Hepatocyte (in vitro differentiated cells): ENCODE measurements at places on chromosomes 4 and X. TPM values are rescaled to one million over a fixed set of nuclear protein-coding genes. Genes with fewer than 3 reads are reported as not detected.
A peak's percentile ranks its signal among the peaks of the same experiment; 100 is the strongest.

GRCh38 chr4:133137571-133137970, 11.5 kb upstream of the PCDH10 start:
- H3K4me3 ChIP-seq = no peak overlapping the region
- no peaks in the 10 kb centered on the region for H3K27me3 ChIP-seq
- H3K4me1 ChIP-seq = no peaks in the 10 kb centered on the region
- no peak overlapping the region for H3K27ac ChIP-seq
- H3K36me3 ChIP-seq = no peaks in the 10 kb centered on the region
- no peak for DNase-seq

DNA sequence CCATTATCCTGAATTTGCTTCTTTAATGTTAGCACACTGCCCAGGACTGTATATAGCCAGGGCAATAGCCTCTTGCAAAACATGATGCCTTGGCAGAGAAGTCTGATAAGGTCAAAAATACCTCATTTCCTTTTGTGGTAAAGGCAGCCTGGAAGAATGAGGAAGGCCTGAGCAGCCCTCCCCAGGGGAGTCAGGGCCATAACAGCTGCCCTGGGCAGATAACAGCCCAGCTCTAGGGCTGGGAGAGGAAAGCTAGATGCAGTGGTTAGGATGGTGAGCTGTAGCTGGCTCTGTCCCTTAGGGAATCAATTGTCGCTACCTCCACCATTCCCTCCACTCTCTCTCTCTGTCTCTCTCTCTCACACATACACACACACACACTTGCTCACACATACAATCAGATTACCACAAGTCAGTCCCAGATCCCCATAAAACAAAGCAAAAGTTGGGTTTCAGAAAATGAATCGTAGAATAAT, 29.2 kb downstream of the EFHC2 start:
- H3K4me1 ChIP-seq = no peaks in the 10 kb centered on the region
- H3K36me3 ChIP-seq = no peaks in the 10 kb centered on the region

DNA sequence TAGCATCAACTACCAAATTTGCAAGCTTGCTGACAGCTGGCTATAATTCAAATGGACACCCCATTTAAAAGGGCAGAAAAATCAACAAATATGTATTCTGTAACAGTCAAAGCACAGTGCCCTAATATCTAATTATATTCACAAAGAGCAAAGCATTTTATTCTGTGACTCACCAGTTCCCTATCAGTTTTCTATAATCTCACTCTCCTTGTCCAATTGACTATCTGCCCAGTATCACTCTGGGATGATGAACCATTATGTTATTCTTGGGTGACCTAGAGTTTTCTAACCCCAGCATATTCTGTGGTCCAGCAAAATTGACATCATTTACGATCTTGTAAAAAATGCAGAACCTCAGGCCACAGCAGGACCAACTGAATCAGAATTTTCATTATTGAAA, 82.0 kb upstream of the FREM3 start:
- DNase-seq = no peak
- no peaks in the 10 kb centered on the region for H3K27me3 ChIP-seq
- no peaks in the 10 kb centered on the region for H3K36me3 ChIP-seq

DNA sequence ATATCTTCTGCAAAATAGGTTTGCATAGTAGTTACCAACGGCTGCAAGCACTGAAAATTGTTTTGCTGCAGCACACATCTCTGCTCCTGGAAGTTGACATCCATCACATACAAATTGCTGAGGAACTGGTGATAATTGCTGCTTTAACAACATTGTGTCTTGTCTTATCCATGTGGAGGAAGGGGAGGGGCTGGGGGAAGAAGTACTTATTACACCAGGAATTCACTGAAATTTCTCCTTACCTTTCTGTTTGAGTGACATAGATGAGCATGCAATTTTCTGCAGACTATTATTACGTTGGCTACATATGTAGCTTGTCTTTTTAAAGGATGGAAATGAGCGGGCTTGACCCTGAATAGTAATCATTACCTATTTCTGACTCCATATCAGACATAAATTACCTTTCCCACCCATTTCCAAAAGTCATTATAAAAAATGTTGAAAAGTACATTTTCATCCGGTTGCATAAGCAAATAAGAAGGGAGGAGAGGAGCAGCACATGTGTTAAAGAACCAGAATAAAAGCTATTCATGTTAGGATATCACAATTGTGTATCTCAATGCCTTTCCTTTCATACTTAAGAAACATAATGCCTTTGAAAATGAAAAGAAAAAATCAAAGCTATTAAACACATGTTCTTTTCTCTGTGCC, 1905.6 kb downstream of the PCDH7 start:
- no peak overlapping the region for H3K27ac ChIP-seq
- no peaks in the 10 kb centered on the region for H3K36me3 ChIP-seq
- DNase-seq = no peak
- H3K27me3 ChIP-seq = no peaks in the 10 kb centered on the region
- peaks cover 4% of the 10 kb centered on the region for H3K4me1 ChIP-seq

DNA sequence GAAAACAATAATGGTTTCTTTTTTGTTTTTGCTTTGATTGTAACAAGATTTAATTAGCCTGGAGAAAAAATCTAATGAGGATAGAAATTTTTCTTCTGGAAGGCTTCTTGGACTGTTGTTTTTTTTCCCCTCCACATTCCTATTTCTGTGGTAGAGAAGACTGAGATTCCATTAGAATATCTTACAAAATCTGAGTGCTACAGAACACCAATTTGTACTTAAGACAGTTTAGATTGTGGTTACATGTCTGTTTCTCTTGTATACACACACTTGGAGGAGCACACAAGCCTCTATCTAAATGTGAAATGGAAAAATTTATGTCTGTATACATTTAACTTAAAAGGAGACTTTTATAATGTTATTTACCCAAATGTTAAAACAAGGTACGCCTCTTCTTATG, 176.9 kb upstream of the ARSJ start:
- H3K4me1 ChIP-seq = no peaks in the 10 kb centered on the region
- DNase-seq = no peak
- no peaks in the 10 kb centered on the region for H3K36me3 ChIP-seq
- H3K27ac ChIP-seq = no peak overlapping the region
- no peaks in the 10 kb centered on the region for H3K27me3 ChIP-seq

- H3K27me3 ChIP-seq = peaks cover 5% of the 10 kb centered on the region
- peak; percentile 43 for DNase-seq
- H3K4me1 ChIP-seq = peaks cover 27% of the 10 kb centered on the region
- no peaks in the 10 kb centered on the region for H3K36me3 ChIP-seq
- H3K4me3 ChIP-seq = no peak overlapping the region
These were observed 2.4 kb downstream of the TSC22D3 start for GRCh38 chrX:107773206-107773605.

DNA sequence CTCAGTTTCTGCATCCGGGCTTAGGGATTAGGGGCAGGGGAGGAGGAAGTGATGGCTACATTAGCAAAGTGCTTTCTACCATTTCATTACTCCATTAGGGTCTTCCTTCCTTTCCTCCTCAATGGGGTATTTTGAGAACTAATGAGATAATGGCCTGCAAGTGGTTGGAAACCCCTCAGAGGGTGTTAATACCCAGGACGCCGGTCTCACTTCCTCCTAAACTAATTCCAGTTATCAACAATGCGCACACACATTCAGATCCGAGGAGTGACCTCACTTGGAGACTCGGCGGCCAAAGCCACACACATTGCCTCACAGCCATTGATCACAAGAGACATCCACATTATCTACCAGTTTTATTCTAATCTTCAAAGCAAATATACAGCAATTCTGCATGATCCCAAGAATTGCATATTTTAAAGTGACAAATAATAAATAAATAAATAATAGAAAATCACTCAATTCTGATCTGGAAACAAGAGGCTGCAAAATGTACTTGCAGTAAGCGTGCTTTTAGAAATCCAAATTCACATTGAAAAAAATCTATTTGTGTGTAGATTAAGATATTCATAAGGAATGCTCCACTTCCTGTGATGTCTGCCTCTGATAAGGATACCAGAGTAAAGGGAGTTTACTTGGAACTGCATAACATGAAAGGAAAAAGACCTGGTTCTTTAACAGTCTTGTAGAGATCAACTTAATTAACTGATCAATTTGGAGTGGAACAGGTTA, 329.1 kb downstream of the FBXW7 start:
- H3K27me3 ChIP-seq = no peaks in the 10 kb centered on the region
- no peaks in the 10 kb centered on the region for H3K36me3 ChIP-seq
- no peak for DNase-seq
- H3K27ac ChIP-seq = no peak overlapping the region
- no peaks in the 10 kb centered on the region for H3K4me1 ChIP-seq

GRCh38 chr4:6252051-6252450, 17.6 kb upstream of the WFS1 start:
- H3K36me3 ChIP-seq = no peaks in the 10 kb centered on the region
- DNase-seq = no peak
- peaks cover 15% of the 10 kb centered on the region for H3K27me3 ChIP-seq
- H3K4me3 ChIP-seq = no peak overlapping the region
- H3K4me1 ChIP-seq = no peaks in the 10 kb centered on the region

GRCh38 chr4:55500072-55500471, 46.6 kb downstream of the CLOCK start:
- no peaks in the 10 kb centered on the region for H3K4me1 ChIP-seq
- no peak for DNase-seq
- no peaks in the 10 kb centered on the region for H3K27me3 ChIP-seq
- no peaks in the 10 kb centered on the region for H3K36me3 ChIP-seq
- H3K4me3 ChIP-seq = no peak overlapping the region

GRCh38 chr4:3372933-3373465, 68.8 kb upstream of the HGFAC start:
- H3K36me3 ChIP-seq = no peaks in the 10 kb centered on the region
- no peak overlapping the region for H3K4me3 ChIP-seq
- DNase-seq = peak; percentile 3
- H3K27me3 ChIP-seq = no peaks in the 10 kb centered on the region
- no peak overlapping the region for H3K27ac ChIP-seq

DNA sequence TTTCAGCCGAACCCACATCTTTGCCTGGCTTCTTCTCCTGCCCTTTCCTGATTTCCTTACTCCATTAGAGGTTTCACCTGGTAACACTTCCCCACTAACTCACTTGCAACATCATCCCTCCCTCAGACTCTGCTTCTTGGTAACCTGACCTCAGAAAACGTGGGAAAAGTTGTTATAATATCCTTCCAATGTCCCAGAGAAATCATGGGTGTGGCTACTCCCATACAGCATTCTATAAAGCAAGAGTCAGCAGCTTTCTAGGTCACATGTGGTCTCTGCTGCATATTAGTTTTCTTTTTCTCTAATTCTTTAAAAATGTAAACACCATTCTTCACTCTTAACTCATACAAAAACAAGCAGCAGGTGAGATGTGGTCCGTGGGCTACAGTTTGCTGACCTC, 283.1 kb upstream of the MAOA start:
- DNase-seq = no peak
- no peaks in the 10 kb centered on the region for H3K27me3 ChIP-seq
- H3K36me3 ChIP-seq = no peaks in the 10 kb centered on the region
- H3K4me3 ChIP-seq = no peak overlapping the region

GRCh38 chr4:183321079-183321478, 1.0 kb upstream of the CLDN22 start:
- no peak overlapping the region for H3K27ac ChIP-seq
- no peaks in the 10 kb centered on the region for H3K4me1 ChIP-seq
- no peak overlapping the region for H3K4me3 ChIP-seq
- no peaks in the 10 kb centered on the region for H3K36me3 ChIP-seq
- no peaks in the 10 kb centered on the region for H3K27me3 ChIP-seq
- DNase-seq = no peak

GRCh38 chrX:7112071-7112470, 35.4 kb upstream of the STS start:
- no peak overlapping the region for H3K4me3 ChIP-seq
- H3K4me1 ChIP-seq = no peaks in the 10 kb centered on the region
- H3K36me3 ChIP-seq = no peaks in the 10 kb centered on the region
- H3K27ac ChIP-seq = no peak overlapping the region
- H3K27me3 ChIP-seq = no peaks in the 10 kb centered on the region

- no peaks in the 10 kb centered on the region for H3K27me3 ChIP-seq
- no peaks in the 10 kb centered on the region for H3K36me3 ChIP-seq
- H3K4me3 ChIP-seq = no peak overlapping the region
- H3K27ac ChIP-seq = no peak overlapping the region
- H3K4me1 ChIP-seq = peaks cover 8% of the 10 kb centered on the region
These were observed 28.7 kb downstream of the SAT1 start for GRCh38 chrX:23811656-23812055.

GRCh38 chr4:175824076-175824475, 12.0 kb upstream of the GPM6A start:
- H3K27ac ChIP-seq = no peak overlapping the region
- no peaks in the 10 kb centered on the region for H3K4me1 ChIP-seq
- no peak for DNase-seq
- no peaks in the 10 kb centered on the region for H3K36me3 ChIP-seq
- H3K27me3 ChIP-seq = no peaks in the 10 kb centered on the region
- no peak overlapping the region for H3K4me3 ChIP-seq

- DNase-seq = no peak
- H3K27ac ChIP-seq = no peak overlapping the region
- H3K4me1 ChIP-seq = no peaks in the 10 kb centered on the region
- no peaks in the 10 kb centered on the region for H3K27me3 ChIP-seq
- H3K4me3 ChIP-seq = no peak overlapping the region
These were observed 146.3 kb downstream of the GRIA3 start for GRCh38 chrX:123330229-123330942.

GRCh38 chr4:112421911-112422310, 94.1 kb downstream of the NEUROG2 start:
- no peaks in the 10 kb centered on the region for H3K27me3 ChIP-seq
- DNase-seq = no peak

DNA sequence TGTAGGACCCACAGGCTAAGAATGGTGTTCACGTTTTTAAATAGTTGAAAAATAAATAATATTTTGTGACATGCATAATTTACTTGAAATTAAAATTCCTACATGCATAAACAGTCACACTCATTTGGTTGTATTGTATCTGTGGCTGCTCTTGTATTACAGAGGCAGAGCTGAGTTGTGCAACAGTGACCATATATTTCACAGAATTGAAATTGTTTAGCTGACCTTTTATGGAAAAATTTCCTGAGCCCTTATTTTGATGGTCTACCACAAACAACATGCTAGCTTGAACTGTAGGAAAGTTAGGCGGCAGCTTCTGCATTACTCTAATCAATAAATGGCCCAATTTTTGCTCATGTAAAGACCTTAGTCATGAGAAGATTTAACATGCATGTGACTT, 633.4 kb upstream of the AADAT start:
- H3K4me3 ChIP-seq = no peak overlapping the region
- H3K27ac ChIP-seq = no peak overlapping the region
- H3K36me3 ChIP-seq = no peaks in the 10 kb centered on the region
- no peaks in the 10 kb centered on the region for H3K4me1 ChIP-seq
- DNase-seq = no peak

- no peak overlapping the region for H3K27ac ChIP-seq
- DNase-seq = no peak
- H3K27me3 ChIP-seq = peaks cover 5% of the 10 kb centered on the region
- H3K4me3 ChIP-seq = no peak overlapping the region
- H3K4me1 ChIP-seq = no peaks in the 10 kb centered on the region
These were observed 30.1 kb upstream of the CFAP299 start for GRCh38 chr4:80305466-80305865.

- H3K4me1 ChIP-seq = no peaks in the 10 kb centered on the region
- H3K27ac ChIP-seq = no peak overlapping the region
- H3K4me3 ChIP-seq = no peak overlapping the region
These were observed 15.7 kb upstream of the N4BP2 start for GRCh38 chr4:40040908-40041307.

EPHA5 gene
- total RNA-seq = 0.63 and 0.84 TPM in 2 replicates

SCRG1 gene
- total RNA-seq = 2.1 and 3.5 TPM in 2 replicates

SHROOM4 gene
- 7.1 and 7.3 TPM in 2 replicates for total RNA-seq

THOC2 gene
- 95.6 and 106 TPM in 2 replicates for total RNA-seq

MBNL3 gene
- total RNA-seq = 73.8 and 90.5 TPM in 2 replicates

CT47A1 gene
- total RNA-seq = not detected in 2 replicates

GATA1 gene
- not detected in 2 replicates for total RNA-seq

RBMXL3 gene
- total RNA-seq = not detected in 2 replicates

GABRG1 gene
- not detected in 2 replicates for total RNA-seq

SMIM31 gene
- 0.43 and 0.44 TPM in 2 replicates for total RNA-seq
